ENCODE measurements at places on chromosomes 16 and 17.

- no peak for DNase-seq
Observed at GRCh38 chr16:85862476-85863383, 36.2 kb upstream of the IRF8 start.

DNA sequence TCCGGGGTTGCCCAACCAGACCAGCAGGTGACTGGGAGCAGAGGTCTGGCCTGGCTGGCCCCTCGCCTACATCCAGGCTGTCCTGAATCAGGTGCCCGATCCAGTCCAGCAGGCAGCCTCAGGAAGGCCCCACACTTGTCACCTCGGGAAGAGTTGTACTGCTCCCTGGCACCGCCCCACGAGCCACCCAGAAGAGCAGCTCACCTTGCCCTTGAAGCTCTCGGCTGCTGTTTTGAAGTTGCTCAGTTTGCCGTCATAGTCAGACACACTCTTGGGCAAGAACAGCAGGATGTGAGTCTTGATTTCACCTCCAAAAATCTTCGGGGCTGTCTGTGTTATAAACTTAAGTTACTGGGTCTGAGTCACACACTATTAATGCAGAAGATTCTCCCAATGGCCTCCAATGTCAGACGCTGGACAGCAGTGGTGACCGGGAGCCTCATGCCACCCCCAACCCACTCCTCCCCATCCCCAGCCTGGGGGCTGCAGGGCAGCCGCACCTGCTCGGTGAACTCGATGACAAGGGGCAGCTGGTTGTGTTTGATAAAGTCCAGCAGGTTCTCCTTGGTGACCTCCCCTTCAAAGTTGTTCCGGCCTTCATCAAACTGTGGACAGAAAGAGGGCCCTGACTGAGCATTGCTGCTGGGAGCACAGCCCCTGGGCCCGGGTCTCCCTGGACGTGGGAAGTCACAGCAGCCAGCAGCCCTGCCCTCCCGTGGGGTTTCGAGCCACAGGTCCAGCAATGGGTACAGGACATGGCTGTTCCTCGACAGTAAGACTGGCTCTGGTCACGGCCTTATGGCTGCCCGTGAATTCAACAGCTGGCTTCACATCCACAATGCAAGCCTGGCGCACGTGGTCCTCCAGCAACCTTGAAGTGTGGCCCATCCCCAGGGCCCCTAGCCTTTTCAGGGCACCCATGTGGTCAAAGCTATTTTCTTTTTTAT is 12.2 kb upstream of the PPP1R27 start:
- no peak for DNase-seq

DNA sequence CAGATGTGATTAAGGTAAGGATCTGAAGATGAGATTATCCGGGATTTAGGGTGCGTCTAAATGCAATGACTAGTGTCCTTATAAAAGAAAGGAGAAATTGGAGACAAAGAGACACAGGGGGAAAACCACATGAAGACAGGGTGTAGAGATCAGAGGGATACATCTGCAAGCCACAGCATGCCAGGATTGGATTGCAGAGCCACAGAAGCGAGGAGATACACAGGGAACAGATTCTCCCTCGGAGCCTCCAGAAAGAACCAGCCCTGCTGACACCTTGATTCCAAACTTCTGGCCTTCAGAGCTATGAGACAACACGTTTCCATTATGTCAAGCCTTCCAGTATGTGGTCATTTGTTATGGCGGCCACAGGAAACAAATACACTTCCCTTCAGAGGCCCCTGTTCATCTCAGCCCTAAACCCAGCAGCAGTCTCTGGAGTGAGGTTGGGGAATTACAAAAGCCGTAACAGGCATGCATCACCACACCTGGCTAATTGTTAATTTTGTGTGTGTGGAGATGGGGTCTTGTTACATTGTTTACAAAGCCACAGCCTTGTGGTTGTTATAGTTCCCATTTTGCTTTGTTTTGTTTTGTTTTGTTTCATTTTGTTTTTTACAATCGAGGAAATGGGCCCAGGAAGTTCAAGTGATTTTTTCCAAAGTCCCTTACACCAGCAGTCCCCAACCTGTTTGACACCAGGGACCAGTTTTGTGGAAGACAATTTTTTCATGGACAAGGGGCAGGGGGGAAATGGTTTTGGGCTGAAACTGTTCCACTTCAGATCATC is 51.6 kb upstream of the LYRM9 start:
- no peak for DNase-seq

DNA sequence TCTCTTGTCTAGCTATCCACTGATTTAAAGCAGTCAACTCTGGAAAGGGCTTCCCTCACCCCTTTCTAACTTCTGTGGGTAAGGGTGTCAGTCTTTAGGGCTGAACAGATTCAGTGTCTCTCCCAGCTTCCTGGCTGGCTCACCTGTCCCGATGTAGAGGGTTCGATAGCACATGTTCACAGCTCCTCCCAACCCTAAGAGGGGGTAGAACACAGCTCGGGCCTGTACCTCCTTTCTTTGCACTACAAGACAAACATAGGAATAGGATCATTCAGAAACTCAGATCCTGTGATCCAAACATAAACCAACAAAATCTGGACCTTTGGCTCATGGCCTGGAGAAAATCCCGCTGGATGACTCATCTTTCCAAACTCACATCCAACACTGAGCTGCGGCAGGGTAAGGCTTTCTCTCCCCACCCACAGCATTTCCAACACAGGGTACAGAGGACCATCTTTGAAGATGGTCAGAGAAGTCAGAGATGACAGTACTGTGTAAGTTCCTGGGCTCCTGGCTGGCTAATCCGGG is 5.8 kb upstream of the DHRS13 start:
- DNase-seq = no peak

DNA sequence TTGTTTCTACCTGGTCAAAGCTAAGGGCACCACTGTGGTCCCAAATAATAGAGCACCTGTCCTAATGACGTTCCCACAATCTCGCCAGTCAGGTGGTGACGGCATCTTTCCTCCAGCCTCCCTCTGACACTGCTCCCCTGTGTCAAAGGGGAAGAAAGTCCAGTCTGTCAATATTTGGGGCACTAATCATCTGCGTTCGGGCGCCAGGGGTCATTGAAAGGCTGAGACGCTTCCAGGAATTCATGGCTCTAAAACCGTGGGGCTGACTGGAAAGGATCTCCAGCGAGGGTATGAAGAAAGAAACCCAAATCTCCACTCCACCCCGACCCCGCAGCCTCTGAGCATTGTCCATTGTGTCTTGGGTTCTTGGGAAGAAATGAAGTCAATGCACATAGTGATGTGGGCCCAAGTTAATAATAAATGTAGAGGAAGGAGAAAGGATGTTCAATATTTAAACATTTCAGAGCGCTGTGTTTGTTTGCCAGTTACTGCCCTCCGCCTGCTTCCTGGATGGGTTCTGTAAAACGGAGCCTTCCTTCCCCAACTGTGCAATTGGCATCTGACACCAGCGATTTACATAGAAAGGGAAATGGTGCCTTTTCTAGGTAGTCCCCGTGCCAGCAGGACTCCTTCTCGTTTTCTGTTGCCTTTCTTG is 103.2 kb downstream of the SOCS1 start:
- no peak for DNase-seq

DNA sequence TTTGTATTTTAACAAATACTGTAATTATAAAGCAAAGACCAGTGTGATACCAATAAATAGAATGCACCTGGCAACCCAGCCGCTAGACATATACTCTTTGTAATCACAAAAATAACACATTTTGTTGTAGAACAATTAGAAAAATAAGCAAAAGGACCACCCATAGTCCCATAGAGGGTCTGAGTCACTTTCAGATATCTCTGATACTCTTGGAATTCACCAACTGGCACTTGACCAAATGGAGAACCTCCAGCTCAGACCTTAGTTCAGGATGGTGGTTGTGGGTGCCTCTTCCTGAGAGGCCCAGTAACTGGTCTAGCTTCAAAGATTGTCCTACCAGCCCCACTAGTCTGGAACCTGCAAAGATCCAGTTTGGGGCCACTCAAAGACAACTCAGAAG is 789 bp upstream of the TERF2 start:
- DNase-seq = no peak

GRCh38 chr17:82280537-82280936 is 7.0 kb upstream of the CSNK1D start:
- no peak for DNase-seq

DNA sequence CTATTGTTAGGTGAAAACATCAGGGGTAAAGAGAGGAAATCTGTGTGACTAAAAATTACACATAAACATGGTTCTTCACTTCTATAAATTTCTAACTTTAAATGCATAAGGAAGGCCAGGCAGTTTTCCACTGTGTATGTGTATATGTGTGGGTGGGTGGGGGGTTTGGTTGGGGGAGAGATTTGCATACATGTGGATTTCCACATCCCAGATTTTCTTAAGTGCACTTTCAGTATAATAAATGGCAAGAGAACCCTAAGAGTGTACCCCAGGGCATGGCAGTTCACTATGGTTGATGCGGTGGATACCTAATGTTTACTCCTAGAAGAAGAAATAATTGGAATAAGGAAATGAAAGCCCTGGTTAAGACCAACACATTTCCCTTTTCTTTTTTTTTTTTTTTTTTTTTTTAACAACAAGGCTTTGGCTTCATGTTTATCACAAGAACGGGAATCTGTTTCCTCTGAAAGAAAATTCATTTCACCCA is 451.8 kb upstream of the CCL2 start:
- no peak for DNase-seq

GRCh38 chr16:65698791-65699321 is 577.0 kb upstream of the CDH11 start:
- no peak for DNase-seq

- DNase-seq = no peak
Observed at GRCh38 chr16:8182761-8183160, 407.6 kb downstream of the TMEM114 start.

- DNase-seq = no peak
Observed at GRCh38 chr17:29331075-29331707, 37.2 kb upstream of the NUFIP2 start.

GRCh38 chr16:19751478-19752385 is 33.7 kb downstream of the IQCK start:
- no peak for DNase-seq

DNA sequence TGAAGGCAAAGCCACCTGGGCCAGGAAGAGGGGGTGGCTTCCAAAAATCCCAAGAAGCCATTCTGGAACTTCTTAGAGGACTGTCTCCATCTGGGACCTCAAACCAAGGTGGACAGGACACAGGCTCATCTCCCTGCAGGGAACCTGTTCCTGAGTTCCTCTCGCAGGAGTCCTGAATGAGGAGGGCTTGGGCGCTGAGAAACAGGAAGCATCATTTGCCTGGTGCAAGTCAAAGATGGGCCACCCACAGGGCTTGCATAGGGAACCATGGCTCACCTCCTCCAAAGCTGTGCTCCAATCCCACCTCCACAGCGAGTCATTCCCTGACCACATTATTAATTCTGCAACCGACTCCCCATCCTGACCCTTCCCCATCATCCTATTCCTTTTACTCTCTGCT is 55.0 kb upstream of the RPL38 start:
- no peak for DNase-seq

DNA sequence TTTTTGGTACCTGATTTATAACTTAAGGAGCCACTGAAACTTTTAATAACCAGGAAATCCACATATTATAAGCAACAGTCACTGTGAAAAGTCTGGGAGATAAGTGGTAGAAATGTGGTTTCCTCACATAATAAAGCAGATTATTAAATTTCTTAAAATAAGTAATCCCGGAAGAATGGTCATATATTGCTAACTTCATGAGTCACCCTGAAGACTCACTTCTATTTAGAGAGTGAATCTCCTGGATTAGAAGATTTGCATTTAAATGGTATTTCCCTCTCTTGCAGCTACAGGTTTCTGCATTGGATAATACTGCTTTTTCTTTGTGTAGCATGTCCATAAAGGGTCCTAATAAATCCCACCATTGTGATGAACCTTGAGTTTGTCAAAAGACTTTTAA is 1286.8 kb upstream of the CDH8 start:
- DNase-seq = no peak

DNA sequence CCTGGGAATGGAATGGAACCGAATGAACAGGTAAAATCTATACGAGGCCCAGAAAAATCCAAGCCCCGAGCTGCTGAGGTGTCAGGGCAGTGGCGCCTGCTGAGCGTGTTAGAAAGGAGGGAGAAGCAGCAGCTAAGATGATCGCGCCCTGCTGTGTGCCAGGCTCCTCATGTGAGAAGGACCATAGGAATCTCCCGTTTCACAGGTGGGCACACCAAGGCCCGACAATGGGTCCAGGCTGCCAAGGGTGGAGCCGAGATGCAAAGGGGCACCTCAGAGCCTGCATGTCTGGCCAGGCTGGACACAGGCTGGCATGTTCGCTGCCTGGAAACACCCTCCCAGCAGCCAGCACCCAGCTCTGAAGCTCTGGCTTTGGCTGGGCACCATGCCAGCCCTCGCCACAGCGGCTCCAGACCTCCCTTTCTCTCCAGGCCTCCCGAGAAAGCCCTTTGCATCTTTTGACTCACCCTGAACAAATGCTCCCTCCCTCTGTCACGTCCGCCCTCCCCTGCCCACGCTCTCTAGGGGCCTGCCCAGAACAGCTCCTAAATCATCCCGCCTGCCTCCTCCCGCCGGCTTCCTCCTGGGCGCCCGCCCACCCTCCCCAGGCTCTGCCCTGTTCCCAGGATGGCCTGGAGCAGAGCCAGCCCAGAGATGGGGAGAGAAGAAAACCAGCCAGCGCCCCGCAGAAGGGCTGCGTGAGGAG is 217.8 kb upstream of the GSE1 start:
- DNase-seq = no peak

DNA sequence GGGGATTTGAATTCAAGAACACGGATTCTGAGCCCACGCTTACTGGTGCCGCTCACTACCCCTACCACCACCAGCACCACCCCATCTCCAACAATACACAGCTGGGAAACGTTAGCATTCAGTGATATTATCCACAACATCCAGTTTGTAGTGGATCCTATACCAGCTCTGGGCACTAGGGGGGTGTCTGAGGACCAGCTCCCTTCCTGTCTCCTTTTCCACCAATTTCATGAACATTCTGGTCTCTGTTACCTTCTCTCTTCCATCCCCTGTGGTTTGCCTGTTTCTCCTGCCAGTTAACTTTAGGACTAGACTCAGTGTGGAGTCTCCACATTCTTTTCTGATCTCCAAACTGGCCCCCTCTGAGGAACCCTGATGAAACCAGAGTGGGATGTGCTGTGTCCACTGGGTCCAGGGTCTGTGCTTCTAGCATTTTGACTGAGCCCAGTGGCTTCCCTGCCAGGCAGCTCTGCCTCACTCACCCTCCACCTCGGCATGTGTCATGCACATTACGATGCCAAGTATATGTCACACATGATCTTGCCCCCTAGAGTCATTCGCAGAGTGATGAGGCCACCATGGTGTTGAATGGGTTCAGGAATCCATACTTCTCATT is 187.0 kb upstream of the CDH13 start:
- DNase-seq = no peak

DNA sequence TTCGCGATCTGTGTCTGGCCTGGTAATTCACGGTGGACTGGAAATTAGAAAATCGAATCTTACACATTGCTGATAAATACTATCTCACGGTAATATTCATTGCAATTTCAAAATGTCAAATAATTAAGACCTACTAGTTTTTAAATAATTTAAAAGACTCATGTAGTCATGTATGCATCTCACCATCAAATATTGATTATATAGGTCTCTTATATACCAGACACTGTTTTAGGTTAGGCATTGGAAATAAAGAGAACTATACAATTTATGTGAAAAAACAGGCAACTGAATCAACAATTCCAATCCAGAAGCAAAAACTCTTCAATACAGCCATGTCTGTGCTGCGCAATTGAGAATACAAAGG is 7.5 kb upstream of the PIRT start:
- no peak for DNase-seq

- DNase-seq = no peak
Observed at GRCh38 chr17:1533661-1534325, 17.4 kb upstream of the INPP5K start.

Data from cortex of kidney (tissue), 1 donor.